ENCODE measurements at places on chromosomes 7 and 10. TPM values are rescaled to one million over a fixed set of nuclear protein-coding genes. Genes with fewer than 3 reads are reported as not detected.

- H3K4me1 ChIP-seq, result peaks cover 13% of the 10 kb centered on the region
- H3K36me3 ChIP-seq, result peaks cover 10% of the 10 kb centered on the region
- peak overlapping the region; percentile 83 for H3K27ac ChIP-seq
- no peaks in the 10 kb centered on the region for H3K27me3 ChIP-seq
Observed at GRCh38 chr7:47381134-47381495, 200.8 kb downstream of the TNS3 start.

DNA sequence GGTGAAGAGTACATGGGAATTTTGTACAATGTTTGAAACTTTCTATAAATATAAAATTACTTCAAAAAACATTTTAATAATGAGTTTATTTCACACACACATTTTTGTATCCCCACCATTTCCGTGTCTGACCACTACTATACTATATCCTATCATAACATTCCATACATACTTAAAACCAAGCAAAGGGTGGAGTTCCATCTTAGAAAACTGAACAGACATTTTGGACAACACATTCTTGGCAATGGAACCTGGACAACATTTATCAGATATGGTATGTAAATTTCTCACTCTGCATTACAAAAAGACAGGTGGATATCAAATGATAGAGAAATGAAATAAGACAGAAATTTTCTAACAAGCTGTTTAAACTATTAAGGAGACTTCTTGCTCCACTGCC, 168.9 kb downstream of the TWIST1 start:
- H3K27me3 ChIP-seq, result no peaks in the 10 kb centered on the region
- no peak for DNase-seq
- no peaks in the 10 kb centered on the region for H3K36me3 ChIP-seq
- no peaks in the 10 kb centered on the region for H3K4me1 ChIP-seq
- H3K27ac ChIP-seq, result no peak overlapping the region

DNA sequence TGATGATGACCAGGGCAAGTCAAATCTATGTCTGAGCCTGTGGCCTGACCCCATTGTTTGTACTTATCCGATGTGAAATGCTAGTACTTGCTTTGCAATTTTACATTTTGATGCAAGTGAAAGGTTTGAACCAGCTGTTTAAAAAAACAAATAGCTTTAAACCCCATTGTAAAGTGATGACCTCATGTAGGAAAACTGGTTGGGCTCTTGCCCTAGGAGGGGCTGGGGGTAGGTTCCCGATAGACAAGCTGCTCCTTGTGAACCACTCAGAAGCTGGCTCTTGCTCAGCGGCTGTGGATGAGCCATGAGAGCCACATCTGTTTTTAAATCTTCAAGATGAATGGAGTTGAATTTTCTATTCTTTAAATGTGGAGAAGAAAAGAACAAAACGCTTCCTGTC, 185.3 kb downstream of the WDR11 start:
- no peak overlapping the region for H3K27ac ChIP-seq
- H3K4me1 ChIP-seq, result no peaks in the 10 kb centered on the region
- no peak overlapping the region for H3K4me3 ChIP-seq
- no peaks in the 10 kb centered on the region for H3K36me3 ChIP-seq
- H3K27me3 ChIP-seq, result no peaks in the 10 kb centered on the region

DNA sequence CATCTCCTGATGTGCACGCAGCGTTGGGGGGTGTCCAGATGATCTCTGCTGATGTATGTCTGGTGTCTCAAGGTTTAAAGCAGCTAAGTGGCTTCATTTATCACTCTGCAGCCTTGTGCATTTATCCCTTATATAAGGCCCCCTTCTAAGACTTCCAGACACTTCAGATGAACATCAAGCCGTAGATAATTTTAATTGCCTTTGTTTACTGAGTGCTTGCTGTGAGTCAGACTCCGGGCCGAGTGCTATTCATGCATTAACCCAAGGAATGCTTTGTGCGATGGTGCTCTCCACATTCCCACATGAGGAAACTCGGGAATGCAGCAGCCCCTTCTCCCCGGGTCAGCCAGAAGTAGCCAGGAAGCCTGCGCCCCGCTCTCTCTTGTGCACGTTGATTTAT, 328.6 kb upstream of the COBL start:
- no peak overlapping the region for H3K4me3 ChIP-seq
- DNase-seq, result no peak
- H3K27me3 ChIP-seq, result no peaks in the 10 kb centered on the region
- no peak overlapping the region for H3K27ac ChIP-seq
- no peaks in the 10 kb centered on the region for H3K4me1 ChIP-seq

GRCh38 chr7:88147341-88147740, 72.5 kb downstream of the SRI start:
- H3K36me3 ChIP-seq, result no peaks in the 10 kb centered on the region
- no peaks in the 10 kb centered on the region for H3K27me3 ChIP-seq
- no peak overlapping the region for H3K4me3 ChIP-seq
- H3K27ac ChIP-seq, result no peak overlapping the region

GRCh38 chr7:140009735-140010134, 53.0 kb downstream of the PARP12 start:
- H3K27ac ChIP-seq, result no peak overlapping the region
- H3K4me3 ChIP-seq, result no peak overlapping the region
- H3K27me3 ChIP-seq, result no peaks in the 10 kb centered on the region
- no peaks in the 10 kb centered on the region for H3K4me1 ChIP-seq

DNA sequence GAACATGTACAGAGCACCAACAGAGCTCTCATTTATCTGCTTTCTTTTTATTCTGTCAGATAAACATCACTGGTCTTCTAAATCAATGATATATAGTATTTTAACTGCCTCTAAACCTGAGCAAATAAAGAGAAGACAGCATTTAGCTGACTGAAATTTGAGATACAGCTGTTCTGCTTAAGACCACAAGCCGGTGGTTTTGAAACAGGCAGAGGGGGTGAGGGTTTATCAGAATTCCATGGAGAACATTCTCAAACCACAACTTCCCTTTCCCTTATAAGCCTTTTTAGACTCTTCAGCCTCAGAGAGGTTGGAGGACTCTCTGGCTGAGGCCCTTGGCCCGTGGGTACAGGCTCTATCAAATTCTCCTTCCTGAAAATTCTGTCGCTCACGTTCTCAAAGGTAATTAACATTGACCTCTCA, 87.4 kb upstream of the RSU1 start:
- no peak overlapping the region for H3K4me3 ChIP-seq
- no peaks in the 10 kb centered on the region for H3K36me3 ChIP-seq
- H3K4me1 ChIP-seq, result no peaks in the 10 kb centered on the region

DNA sequence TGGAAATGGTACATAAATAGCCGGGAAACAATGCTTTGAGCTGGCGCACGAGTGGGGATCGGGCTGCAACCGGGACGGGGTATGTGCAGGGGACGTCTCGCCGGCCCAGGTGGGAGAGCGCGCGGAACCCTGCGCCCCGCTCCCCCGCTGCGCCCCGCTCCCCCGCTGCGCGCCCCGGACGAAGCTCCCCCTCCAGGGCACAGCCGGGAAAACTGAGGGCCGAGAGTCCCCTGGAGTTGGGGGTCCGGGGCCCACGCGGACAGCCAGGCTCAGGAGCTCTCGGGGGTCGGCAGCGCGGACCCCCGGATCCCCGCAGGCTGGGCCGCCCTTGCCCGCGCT, 514 bp downstream of the RADIL start:
- peak overlapping the region; percentile 65 for H3K4me3 ChIP-seq
- no peak for DNase-seq
- H3K27me3 ChIP-seq, result peaks cover 17% of the 10 kb centered on the region
- H3K4me1 ChIP-seq, result peaks cover 14% of the 10 kb centered on the region

- H3K36me3 ChIP-seq, result no peaks in the 10 kb centered on the region
- H3K4me3 ChIP-seq, result no peak overlapping the region
- no peaks in the 10 kb centered on the region for H3K4me1 ChIP-seq
- DNase-seq, result no peak
- no peaks in the 10 kb centered on the region for H3K27me3 ChIP-seq
Observed at GRCh38 chr10:64505501-64505900, 984.3 kb downstream of the REEP3 start.

- H3K4me1 ChIP-seq, result no peaks in the 10 kb centered on the region
- no peaks in the 10 kb centered on the region for H3K36me3 ChIP-seq
- no peak overlapping the region for H3K27ac ChIP-seq
- peak; percentile 22 for DNase-seq
- H3K27me3 ChIP-seq, result peaks cover 11% of the 10 kb centered on the region
- H3K4me3 ChIP-seq, result no peak overlapping the region
Observed at GRCh38 chr10:117684672-117685211, 142.2 kb downstream of the EMX2 start.

DNA sequence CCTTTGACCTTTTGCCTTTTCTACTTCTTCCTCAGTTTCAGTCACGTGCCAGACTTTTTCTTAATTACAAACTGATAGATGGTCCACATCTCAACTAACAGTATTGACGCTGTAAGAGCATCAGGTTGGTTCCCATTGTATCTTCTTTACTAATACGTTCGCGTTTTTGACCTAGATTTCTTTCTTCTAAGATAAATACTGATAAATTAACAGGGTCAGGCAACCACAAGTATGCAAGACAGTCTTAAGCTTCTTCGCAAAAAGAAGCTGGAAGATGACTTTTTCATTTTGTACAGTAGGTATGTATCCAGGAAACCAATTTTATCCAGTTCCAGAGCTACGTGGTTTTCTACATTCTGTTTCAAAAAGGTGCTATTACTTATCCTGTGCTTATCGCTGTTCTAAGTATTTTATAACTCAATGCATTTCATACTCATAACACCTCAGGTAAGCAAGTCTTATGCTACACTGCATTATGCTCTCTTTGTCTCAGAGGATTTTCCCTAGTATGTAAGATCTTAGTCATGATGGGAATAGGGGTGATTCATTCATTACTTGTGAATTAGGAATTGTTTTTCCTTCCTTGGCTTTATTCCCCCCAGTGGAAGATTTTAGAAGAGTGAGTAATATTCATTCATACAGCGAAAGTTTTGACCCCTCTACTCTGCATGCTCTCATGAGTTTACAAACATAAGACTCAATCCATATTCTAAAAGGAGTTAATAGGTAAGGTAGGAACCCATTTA, 955 bp downstream of the DUS4L start:
- no peak for DNase-seq
- peak overlapping the region; percentile 89 for H3K27ac ChIP-seq
- no peaks in the 10 kb centered on the region for H3K36me3 ChIP-seq
- peak overlapping the region; percentile 78 for H3K4me3 ChIP-seq
- no peaks in the 10 kb centered on the region for H3K27me3 ChIP-seq

DNA sequence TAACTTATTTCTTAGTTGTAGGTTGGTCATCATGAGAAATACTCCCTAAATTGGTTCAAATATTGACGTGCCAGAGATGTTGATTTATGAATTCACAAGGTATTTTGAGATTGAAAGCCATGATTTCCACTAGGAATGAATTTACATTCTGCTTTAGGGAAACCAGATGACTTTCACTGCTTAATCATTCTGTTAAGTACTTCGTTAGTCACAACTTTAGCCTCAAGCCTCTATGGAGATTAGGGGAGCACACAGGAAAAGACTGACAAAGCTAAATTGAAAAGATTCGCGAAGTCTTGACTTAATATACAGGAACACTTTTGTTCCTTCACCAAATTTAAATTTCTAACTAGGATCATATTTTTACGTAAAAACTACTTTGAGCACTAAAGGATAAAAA, 250.4 kb upstream of the CACNA2D1 start:
- H3K27me3 ChIP-seq, result no peaks in the 10 kb centered on the region
- H3K4me1 ChIP-seq, result no peaks in the 10 kb centered on the region

- H3K27me3 ChIP-seq, result peaks cover 8% of the 10 kb centered on the region
- no peak for DNase-seq
- H3K4me3 ChIP-seq, result peak overlapping the region; percentile 98
- peaks cover 17% of the 10 kb centered on the region for H3K36me3 ChIP-seq
Observed at GRCh38 chr10:102421507-102421756, 796 bp downstream of the FBXL15 start.

DNA sequence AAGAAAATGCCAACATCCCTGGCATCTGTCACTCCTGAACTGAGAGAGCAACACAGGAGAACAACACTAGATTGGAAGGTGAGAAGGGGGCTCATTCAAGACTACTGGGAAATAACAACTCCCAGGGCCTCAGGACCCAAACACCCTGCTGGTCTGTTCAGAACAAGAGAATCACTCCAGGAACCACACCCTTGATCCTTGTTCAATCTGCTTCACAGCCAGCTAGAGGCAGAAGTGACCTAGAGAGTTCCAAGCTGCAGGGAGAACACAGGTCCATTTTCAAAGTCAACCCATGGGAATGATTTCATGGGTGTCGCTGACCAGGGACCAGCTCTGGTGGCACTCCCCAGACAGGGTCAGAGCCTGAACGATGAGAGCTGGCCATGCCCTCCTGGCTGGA, 42.3 kb downstream of the LRRC20 start:
- H3K4me1 ChIP-seq, result peaks cover 8% of the 10 kb centered on the region
- no peaks in the 10 kb centered on the region for H3K27me3 ChIP-seq
- no peaks in the 10 kb centered on the region for H3K36me3 ChIP-seq

GRCh38 chr7:7668706-7669105, 28.2 kb downstream of the UMAD1 start:
- H3K4me3 ChIP-seq, result no peak overlapping the region
- no peaks in the 10 kb centered on the region for H3K27me3 ChIP-seq
- H3K27ac ChIP-seq, result no peak overlapping the region
- no peaks in the 10 kb centered on the region for H3K36me3 ChIP-seq
- DNase-seq, result no peak

DNA sequence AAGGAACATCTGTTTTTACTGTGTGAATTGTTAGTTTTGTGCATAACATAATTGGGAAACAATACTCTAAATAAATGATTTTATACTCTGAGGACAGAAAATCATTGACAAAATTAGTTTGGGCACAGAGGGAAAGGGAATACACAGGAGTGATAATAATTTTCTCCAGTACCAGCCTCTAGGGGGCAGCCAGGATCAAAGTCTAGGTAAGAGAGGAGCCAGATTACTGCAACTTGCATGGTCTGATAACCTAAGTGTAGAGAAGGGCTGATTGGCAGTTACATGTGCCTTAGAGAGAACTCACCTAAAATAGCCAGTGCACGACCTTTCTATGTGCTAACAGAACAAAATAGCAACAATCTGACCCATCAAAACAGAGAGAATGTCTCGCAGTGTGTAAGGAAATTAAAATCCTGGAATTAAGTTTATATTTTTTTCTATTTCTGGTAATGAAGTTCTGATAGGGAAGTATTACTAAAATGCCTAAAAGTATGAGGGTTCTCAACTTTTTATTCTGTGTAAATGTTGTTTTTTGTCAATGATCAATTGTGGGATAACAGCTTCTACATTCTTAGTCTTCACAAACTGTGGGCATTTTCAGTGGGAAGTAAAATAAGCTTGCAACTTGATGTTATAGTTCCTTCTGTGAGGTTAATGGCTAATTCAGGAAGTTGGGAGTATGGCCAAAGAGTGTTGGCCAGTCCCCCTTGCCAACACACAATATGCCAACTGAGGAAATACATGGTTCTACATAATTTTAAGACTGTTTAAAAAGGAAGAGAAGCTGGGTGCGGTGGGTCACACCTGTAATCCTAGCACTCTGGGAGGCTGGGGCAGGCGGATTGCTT, 66.4 kb downstream of the EXOC6 start:
- H3K27ac ChIP-seq, result no peak overlapping the region
- peak; percentile 40 for DNase-seq
- no peaks in the 10 kb centered on the region for H3K27me3 ChIP-seq
- H3K4me3 ChIP-seq, result no peak overlapping the region
- peaks cover 29% of the 10 kb centered on the region for H3K36me3 ChIP-seq

GRCh38 chr10:16545116-16545736, 23.5 kb upstream of the C1QL3 start:
- H3K27me3 ChIP-seq, result no peaks in the 10 kb centered on the region
- H3K27ac ChIP-seq, result no peak overlapping the region
- no peak for DNase-seq

GRCh38 chr7:44398511-44398911, 73.1 kb upstream of the CAMK2B start:
- H3K36me3 ChIP-seq, result no peaks in the 10 kb centered on the region
- H3K4me1 ChIP-seq, result peaks cover 34% of the 10 kb centered on the region
- peak overlapping the region; percentile 46 for H3K27ac ChIP-seq
- H3K4me3 ChIP-seq, result no peak overlapping the region

Gene NAT16
- total RNA-seq, result not detected

Gene STK31
- total RNA-seq, result not detected

Gene ETV1
- 98.4 TPM for total RNA-seq

Gene ADAM22
- 1.7 TPM for total RNA-seq

Gene CTAGE8
- 0.13 TPM for total RNA-seq
